Stimulated activated CD8-positive, alpha-beta memory T cell treated with anti-CD3 and anti-CD28 coated beads, Interleukin-15, amount 100 ng/mL, for 48 hours (primary cell): ENCODE measurements at places on chromosomes 12 and 14.
A peak's percentile ranks its signal among the peaks of the same experiment; 100 is the strongest.

DNA sequence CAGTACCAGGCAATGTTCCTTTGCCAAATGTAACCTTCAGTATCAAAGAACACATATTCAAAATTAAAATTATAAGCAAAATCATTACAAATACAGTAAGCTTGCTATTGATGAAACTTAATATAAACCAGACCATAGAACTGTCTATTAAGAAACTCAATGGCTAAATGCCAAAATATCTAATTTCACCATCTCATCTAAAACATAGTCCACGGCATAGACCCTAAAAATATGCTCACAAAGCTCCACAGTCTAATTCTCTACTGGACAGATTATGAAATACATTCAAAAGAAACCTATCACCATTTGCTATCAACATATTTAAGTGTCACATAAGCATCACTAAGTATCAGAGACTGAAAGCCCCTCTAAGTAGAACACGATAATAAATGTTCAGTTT lies 25.2 kb downstream of the DUSP16 start:
- no peak for DNase-seq

- DNase-seq, result no peak
Observed at GRCh38 chr12:16003460-16003859, 92.3 kb downstream of the DERA start.

GRCh38 chr12:117388951-117389446 lies 27.6 kb upstream of the NOS1 start:
- no peak for DNase-seq

- no peak for DNase-seq
Observed at GRCh38 chr12:68612697-68613096, 2.0 kb downstream of the RAP1B start.

GRCh38 chr12:26845057-26845666 lies 12.2 kb upstream of the ITPR2 start:
- no peak for DNase-seq

- DNase-seq, result peak; percentile 43
Observed at GRCh38 chr14:35366056-35366451, 38.5 kb downstream of the NFKBIA start.

GRCh38 chr12:43306066-43306465 lies 245.9 kb downstream of the ADAMTS20 start:
- DNase-seq, result no peak

- DNase-seq, result no peak
Observed at GRCh38 chr12:89382328-89382727, 30.0 kb upstream of the DUSP6 start.

- no peak for DNase-seq
Observed at GRCh38 chr14:34436118-34436905, 25.7 kb downstream of the SPTSSA start.

- DNase-seq, result no peak
Observed at GRCh38 chr12:117202033-117202432, 11.8 kb upstream of the FBXO21 start.

- no peak for DNase-seq
Observed at GRCh38 chr12:52722680-52723079, 19.4 kb upstream of the KRT77 start.

DNA sequence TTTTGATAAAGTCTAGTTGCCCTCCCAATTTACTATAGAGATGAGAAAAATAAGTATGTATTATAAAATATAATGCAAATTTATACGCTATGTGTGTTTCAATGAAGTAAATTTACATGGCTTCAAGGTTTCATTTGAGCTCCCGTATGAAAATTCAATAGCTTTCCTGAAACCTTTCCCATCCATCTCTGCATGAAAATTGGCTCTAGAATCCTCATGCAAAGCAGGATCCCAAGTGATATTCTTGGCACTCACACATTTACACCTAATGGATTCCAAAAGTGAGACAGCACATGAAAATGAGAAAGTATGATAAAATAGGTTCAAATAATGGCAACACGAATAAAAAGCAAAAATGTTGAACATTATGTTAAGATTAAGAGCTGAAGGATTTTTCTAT lies 1595.8 kb upstream of the SEL1L start:
- DNase-seq, result no peak

DNA sequence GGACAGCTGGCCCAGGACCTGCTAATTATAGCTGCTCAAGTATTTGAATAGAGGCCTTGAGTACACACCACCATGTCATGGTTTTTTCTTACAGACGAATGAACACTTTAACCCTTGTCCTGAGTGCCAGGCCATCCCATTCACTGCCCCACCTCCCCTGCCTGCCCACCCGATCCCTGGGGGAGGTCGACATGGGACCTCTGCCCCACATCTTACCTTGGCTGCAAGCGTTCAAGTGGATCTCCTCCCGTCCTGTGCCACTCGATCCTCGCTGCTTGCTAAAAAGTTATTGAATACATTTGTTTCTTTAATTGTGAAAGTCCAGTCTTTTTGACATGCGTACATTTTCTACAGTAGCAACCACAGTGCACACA lies 10.3 kb downstream of the RTL1 start:
- DNase-seq, result no peak

- no peak for DNase-seq
Observed at GRCh38 chr14:60632257-60632656, 17.0 kb downstream of the SIX1 start.

- no peak for DNase-seq
Observed at GRCh38 chr12:26767865-26768264, 65.1 kb downstream of the ITPR2 start.

DNA sequence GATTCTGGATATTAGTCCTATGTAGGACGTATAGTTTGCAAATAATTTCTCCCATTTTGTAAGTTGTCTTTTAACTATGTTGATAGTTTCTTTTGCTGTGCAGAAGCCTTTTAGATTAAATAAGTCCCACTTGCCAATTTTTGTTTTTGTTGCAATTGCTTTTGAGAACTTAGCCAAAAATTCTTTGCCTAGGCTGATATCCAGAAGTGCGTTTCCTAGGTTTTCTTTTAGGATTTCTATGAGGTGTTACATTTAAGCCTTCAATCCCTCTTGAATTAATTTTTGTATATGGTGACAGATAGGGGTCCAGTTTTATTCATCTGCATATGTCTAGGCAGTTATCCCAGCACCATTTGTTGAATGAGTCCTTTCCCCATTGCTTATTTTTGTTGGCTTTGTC lies 264.4 kb upstream of the OR4E1 start:
- no peak for DNase-seq

GRCh38 chr14:61520576-61520975 lies 174.7 kb upstream of the HIF1A start:
- DNase-seq, result no peak

DNA sequence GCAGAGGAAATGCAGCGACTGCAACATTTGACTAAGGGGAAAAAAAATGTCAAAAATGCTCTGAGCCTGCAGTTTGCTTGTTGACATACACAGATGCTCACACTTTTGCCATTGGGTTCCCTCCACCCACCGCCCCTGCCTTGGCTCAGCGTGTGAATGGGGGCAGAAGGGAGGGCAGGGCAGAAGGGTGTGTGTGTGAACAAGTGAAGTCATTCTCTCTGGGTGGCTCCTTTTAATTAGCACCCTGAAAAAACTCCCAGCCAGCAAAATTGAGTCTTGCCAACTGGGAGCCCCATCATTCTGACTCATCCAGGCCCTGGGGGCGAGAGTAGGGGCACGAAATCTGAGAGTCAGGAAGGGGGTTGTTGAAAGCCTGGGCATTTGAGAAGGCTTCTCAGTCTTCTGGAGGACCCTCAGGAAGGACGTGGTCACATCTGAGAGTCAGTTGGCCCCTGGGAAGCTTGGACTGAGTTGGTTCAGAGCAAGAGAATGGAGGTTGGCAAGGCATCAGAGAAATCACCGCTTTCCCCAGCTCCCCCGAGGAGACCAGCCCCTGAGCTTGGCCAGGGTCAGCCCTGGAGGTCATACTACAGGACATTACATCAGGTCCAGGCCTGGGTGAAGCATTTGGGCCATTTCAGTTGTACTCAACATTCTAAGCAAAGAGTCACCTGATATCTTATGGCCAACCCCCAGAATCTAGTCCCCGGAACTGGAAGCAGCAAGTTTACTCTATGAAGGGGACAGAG lies 22.7 kb upstream of the KRT78 start:
- no peak for DNase-seq

DNA sequence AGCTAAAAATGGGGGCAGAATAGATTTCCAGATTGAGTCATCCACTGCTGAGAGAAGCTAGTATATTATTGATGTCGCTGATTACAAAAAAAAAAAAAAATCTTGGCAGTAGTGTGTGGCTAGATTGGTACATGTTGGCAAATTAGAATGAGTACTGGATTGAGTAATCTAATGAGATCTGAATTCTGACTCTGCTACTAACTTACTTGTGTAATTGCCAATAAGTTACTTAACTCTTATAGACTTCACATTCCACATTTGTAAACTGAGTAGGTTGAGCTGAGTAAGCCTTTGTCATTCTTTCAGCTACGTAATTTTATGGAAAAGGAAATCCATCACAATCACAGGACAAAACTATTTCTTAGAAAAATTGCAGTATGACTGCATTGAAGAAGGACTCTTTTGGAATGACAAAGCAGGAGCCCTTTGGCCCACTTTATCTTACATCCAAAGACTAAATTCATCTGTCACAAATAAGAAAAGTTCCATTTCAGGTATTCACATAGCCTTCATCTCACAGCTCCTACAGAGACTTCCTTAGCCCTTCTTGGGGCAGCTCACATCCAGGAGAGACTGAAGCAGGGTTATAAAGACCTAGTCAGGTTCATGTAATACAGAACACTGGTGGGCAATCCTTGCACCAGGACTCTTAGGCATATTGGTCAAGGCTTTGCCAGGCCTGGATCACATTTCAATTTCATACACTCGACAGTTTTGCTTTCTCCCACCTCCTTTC lies 197.3 kb upstream of the CPNE8 start:
- DNase-seq, result no peak

DNA sequence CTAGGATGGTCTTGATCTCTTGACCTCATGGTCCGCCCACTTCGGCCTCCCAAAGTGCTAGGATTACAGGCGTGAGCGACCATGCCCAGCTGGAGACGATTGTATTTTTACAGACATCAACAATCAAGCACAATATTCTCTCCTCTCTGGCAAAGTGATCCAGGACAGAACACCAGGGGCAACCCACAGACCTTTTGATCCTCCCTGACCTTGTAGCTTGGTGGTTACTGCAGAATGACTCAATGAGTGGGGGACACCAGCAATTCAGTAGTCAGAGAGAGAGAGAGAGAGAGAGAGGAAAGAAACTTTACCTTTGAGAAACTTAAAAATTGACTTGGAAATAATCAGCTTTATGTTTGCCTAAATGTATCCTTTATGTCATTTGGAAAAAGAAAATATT lies 51.2 kb downstream of the DRAM1 start:
- no peak for DNase-seq

GRCh38 chr12:79982086-79983062 lies 47.5 kb upstream of the PPP1R12A start:
- DNase-seq, result no peak

DNA sequence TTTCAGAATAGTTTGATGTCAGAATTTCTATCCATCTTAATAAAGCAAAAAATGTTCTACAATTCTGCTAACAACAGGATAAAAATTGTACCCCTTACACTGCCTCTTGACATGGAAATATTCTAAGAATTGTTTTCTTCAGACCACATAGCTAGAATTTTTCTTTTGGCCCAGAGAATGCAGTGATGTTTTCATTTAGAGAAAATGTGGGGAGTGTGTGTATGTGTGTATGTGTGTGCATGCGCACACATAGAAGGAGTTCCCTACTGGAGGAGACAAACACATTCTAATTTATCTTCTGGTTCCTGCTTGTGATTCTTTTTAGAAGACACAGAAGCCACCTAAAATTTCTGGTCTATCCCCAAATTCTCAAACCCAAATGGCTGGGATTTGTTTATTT lies 1145.7 kb downstream of the VRK1 start:
- no peak for DNase-seq

DNA sequence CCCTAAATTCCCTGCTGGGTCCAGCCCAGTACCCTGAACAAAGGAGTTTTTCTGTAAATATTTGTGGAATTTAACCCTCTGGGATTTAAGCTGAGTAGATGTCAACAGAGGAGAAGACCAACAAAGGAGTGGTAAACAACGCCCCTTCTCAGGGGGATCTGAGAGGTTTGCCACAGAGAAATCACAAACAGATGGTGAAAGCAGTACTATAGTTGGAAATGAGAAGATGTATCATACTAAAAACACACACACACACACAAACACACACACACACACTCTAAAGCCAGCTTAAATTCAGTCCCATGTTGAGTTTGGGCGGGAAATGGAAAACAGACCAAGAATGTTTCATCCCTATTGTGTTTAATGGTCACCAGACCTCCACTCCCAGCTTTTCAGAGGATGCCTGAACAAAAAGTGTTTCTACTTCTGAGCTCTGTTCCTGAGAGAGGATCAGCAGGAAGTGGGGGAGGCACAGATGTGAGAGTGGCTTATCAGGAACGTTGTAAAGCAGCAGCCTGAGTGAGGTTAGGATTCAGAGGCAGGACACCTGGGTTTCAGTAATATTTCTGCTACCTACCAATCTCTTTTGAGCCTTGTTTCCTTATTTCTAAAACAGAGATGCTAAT lies 3.2 kb downstream of the BIN2 start:
- DNase-seq, result no peak

DNA sequence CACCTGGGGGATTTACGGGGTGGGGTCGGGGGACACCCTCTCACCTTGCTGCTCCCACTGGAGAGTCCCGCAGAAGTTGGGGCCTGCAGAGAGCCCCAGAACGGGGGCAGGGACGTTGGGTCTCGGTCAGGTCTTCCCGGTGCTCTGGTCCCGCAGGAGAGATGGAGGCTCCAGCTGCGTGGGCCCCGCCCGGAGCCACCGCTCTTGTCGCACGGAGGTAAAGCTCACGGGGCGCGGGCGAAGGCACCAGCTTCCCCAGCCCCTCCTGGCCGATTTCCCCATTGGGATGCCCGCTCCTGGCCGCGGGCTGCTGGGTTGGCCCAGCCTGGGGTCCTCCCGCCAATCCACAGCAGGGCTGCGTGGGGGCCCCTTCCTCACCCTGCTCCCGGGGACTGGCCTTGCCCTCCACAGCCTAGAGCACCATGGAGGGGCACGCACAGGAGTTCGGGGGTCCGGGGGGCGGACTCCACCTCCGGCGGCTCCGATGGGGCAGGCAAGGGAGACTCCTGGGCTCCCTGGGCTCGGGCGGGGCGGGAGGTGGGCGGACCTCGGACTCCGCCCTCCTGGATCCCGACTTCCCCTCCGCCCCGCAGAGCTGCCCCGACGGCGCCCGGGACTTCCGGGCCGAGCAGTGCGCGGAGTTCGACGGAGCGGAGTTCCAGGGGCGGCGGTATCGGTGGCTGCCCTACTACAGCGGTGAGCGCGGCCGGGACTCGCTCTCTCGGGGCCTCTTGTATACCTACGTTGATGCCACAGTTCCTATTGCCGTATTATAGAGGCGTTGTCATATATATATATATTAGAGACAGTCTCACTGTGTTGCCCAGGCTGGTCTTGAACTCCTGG lies 8.4 kb downstream of the PAPLN start:
- DNase-seq, result peak; percentile 28
